Right renal pelvis (tissue), 4 donors: ENCODE measurements at places on chromosomes 6 and 20. TPM values are rescaled to one million over a fixed set of nuclear protein-coding genes. Genes with fewer than 3 reads are reported as not detected.

DNA sequence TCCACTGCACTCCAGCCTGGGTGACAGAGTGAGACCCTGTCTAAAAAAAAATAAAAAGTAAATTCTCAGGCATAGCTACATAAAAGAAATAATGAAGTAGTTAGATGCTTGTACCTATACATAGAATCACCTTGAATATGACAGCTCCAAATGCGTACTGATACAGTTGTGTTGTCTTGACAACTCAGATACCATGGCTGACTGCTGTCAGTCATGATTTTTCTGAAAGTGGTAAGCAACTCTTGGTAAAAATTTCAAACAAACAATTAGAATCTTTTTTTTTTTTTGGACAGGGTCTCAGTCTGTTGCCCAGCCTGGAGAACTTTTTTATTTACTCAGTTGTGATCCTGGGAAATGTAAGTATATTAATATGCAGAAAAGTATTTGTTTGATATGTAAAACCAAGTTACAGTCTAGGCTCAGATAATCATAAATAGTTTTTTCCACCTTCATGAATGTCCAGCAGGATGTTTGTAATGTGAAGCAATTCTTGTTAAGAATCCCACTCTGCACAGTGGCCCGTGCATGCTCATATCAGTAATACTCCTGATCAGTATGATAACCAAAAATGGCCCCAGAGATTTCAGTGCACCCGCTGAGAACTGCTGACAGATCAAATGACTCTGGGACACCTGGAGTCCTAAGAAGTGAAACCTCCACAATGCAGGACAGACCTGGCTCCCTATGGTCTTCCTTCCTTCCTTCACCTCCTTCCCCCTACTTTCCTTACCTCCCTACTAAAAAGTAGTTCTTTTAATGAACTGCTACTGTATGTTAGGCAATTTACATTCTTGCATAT, 14.0 kb upstream of the MAPK13 start:
- DNase-seq, result no peak

DNA sequence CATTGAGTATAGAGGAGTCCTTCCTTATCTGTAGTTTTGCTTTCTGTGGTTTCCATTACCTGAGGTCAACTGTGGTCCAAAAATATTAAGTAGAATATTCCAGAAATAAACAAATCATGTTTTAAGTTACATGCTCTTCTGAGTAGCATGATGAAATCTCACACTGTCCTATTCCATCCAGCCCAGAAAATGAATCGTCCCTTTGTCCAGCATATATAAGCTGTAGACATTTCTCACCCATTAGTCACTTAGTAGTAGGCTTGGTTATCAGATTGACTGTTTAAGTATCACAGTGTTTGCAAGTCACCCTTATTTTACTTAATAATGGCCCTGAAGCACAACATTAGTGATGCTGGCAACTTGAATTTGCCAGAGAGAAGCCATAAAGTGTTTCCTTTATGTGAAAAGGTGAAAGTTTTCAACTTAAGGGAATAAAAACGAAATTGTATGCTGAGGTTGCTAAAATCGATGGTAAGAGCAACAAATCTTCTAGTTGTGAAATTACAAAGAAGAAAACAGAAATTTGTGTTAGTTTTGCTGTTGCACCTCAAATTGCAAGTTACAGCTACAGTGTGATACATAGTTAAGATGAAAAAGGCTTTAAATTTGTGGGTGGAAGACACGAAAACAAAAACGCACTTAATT, 198.6 kb upstream of the SIM1 start:
- no peak for DNase-seq

DNA sequence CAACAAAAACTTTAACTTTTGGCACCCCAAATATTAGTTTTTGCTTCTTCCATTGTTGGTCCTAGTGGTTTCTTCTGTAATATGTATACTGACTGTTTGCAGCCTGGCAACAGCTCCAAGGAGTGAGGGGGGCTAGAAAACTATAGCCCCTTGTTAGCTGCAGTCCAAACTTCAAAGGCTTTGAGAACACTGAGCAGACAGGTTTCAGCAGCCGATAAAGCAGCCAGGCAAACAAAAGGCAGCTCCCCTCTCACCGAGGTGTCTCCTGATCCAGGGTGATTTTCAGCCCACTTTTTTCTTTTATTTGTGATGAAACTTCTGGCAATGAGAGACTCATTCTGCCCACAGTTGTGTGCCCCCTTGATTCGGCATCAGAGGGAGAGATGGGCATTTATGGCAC, 80.7 kb downstream of the OLIG3 start:
- no peak for DNase-seq

DNA sequence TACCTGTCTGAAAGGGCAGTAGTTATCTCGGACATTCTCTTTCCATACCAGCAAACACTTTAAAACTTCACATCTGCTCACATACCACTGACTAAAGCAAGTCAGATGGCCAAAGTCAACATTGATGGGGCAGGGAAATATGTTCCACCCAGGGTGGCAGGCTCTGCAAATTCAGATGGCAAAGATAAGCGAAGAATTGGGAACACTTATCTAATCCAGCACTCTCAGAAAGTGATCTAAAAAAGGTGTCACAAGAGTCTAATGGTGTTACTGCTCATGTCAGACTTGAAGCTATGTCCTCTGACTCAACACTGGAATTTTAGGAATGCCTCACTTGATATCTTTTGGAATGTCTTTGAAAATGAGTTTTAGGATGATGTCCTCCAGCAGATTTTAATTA, 1086.2 kb downstream of the KIF16B start:
- no peak for DNase-seq

DNA sequence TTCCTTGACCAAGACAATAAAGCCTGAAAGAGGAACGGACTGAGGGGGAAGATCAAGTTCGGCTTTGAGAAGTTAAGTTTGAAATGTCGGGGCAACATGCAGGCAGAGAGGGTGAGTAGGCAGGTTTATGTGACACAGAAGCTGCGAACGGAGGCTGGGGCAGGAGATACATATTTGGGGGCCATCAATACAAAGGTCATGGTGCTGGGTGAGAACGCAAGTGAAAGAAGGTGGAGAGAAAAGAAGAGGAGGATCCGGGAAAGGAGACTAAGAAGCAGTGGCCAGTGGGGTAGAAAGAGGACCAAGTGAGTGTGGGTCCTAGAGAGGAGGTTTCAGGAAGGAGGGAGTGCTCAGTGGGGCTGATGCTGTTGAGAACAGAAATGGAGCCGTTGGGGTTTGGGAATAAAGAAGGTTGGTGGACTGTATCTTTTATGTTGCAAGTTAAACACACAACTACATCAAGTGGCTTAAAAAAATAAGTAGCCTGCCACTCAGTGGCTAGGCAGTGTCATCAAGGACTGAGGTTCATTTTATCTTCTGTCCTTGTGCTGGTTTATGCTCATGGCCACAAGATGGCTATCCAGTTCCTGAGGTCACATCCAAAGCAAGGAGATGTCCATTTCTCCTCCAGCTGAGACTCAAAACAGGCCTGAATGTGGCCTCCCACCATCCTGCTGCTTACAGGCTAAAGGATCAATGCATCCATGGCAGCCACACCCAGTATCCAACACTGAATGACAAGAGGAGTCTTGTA, 1.7 kb upstream of the BLCAP start:
- DNase-seq, result no peak

GRCh38 chr20:32114305-32114960, 4.9 kb downstream of the TM9SF4 start:
- no peak for DNase-seq

- no peak for DNase-seq
Measured at GRCh38 chr20:42419814-42420532, 769.7 kb downstream of the PTPRT start.

- DNase-seq, result no peak
Measured at GRCh38 chr20:19943061-19943521, 74.1 kb upstream of the NAA20 start.

- DNase-seq, result peak; percentile 42
Measured at GRCh38 chr6:139943391-139943790, 568.9 kb upstream of the CITED2 start.

DNA sequence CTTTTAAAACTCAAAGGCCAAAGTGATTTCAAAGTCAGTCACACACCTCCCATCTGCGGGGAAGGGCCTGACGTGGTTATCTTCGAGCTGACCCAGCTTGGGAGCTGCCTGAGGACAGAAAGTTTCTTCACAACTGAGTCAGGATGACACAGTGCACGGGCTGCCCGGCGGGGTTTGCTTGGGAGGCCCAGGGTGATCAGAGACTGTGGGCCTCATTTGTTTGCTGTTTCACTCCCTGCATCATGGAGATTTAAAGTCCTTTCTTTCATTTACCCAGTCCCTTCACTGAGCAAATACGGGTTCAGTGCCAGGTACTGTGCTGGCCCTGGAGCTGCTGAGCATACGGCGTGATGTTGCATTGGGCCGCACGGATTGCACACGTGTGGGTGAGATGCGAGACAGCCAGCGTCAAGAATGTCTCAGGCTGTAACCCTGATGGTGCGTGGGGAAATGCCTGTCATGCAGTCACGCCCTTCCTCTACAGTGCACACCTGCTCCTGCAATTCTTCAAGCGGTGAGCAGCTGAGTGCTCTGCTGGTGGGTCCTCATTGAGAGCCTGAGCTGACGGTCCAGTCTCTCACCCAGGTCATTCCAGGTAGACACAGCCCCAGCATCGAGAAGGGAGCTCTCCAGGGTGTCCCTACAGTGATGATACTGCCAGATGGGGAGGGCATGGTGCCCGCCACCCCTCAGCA, 82.7 kb upstream of the PMEPA1 start:
- DNase-seq, result no peak

FILIP1 gene
- polyA plus RNA-seq, result 3.3 TPM

NMBR gene
- polyA plus RNA-seq, result 0.44 TPM

SF3B5 gene
- polyA plus RNA-seq, result 130 TPM

GGTLC1 gene
- polyA plus RNA-seq, result 0.27 TPM
